Fibroblast of the aortic adventitia (primary cell): ENCODE measurements at places on chromosomes 2 and 18. TPM values are rescaled to one million over a fixed set of nuclear protein-coding genes. Genes with fewer than 3 reads are reported as not detected.

The SNED1 gene
- 77.5 and 105 TPM in 2 replicates for total RNA-seq

The CNTNAP5 gene
- under 0.01 TPM in 1 of 2 replicates, not detected in the other for total RNA-seq

The ST6GAL2 gene
- total RNA-seq: 0.09 and 0.16 TPM in 2 replicates

The GAREM2 gene
- 0.57 and 2.4 TPM in 2 replicates for total RNA-seq

The ITGB1BP1 gene
- total RNA-seq: 34.8 and 80.9 TPM in 2 replicates

The UGT1A10 gene
- total RNA-seq: 0.41 TPM in 1 of 2 replicates, not detected in the other

The UPP2 gene
- total RNA-seq: not detected in 2 replicates

The EPG5 gene
- 14.6 and 66.3 TPM in 2 replicates for total RNA-seq
